NAMALWA (cell line): ENCODE measurements at places on chromosomes 7 and 10.
A peak's percentile ranks its signal among the peaks of the same experiment; 100 is the strongest.

- DNase-seq, result no peak
These were observed 174.6 kb downstream of the WDR11 start for GRCh38 chr10:121025731-121026130.

DNA sequence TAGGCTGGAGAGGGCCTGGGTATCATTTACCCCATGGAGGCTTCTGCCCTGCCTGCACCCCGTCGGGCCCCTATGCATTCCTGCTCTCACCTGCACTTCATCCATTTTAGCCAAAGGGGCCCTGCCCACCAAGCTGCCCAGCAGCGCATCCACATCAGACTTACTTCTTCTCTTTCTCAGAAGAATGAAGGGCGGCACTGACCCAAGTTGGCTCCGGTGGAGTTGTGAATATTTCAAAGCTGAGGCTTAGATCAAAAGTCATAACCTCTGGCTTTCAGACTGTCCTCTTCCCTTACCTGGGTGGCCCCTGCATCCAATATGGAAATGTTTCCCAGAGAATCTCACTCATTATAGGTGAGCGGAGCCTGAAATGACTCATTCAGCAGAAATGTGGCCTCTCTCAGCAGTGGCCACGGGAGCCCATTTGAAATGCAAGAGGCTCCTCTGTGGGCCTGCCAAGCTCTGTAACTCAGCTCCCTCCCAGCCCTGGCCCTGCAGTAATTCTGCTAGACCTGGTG is 117.6 kb upstream of the TCF7L2 start:
- DNase-seq, result no peak

DNA sequence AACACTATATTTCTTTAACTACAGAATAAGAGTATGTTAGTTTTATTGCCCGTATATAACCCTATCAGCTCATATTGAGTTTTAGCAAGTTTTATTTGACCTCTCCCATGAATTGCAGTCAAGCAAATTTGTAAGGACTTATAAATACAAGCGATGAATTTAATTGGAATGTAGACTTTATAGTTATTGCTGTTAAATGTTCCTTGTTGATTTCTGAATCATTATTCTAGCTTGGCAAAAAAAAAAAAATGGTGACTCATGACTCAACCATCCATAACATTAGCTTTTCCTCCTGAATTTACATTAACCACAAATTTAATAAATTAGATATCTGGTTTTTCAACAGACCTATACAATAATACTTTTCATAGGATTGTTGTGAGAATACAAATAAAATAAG is 334.0 kb upstream of the LRRTM3 start:
- DNase-seq, result no peak

DNA sequence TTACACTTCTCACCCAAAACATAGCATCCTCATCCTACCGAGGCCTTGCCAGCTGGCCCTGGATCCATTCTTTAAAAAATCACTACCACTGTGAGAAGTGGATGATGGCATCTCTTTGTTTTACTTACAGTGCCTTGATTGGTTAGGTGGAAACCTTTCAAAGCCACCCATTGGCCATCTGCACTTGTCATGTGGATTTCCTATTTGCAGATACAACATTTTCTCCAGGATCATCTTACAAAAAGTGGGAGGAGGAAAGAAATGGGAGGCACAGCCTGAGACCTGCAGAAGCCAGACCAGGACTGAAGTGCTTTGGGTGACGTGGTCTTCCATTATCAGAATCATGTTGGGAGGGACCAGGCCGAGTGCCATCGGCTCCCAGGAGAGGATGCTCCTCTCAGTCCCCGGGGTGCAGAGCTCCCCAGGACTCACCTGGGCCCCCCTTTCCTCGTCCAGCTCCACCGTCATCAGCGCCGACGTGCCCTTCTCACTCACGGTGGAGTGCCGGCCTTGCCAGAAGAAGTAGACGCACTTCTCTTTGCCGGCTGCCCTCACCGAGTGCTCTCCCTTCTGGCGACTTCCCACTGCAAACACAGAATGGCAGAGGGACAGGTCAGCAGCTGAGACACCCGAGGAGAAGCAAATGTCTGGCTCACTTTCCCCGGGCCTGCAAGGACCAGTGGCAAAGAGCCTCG is 161.2 kb downstream of the SVIL start:
- DNase-seq, result no peak

DNA sequence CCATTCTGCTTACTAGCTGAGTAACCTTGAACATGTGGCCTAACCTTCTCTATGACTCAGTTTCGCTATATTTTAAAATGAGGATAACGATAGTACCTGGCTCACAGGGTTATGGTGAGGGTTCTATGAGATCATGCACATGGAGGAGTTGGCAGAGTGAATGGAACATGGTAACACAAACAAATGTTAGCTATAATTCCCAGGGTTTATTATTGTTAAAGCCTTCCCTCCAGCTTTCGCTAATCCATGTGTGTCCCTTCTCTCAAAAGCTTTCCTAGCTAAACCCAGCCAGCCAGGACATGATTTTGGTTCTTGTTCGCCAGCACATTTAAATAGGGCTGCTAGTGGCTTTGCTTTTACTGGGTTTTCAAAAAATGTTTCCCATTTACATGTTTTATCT is 361.0 kb upstream of the NFE2L3 start:
- no peak for DNase-seq

GRCh38 chr7:105462765-105463420 is 59.2 kb downstream of the PUS7 start:
- no peak for DNase-seq

- peak; percentile 76 for DNase-seq
These were observed 13.8 kb downstream of the PSAP start for GRCh38 chr10:71837098-71837827.

GRCh38 chr7:127666602-127667001 is 14.6 kb downstream of the SND1 start:
- no peak for DNase-seq

- no peak for DNase-seq
These were observed 328.0 kb downstream of the PLXDC2 start for GRCh38 chr10:20144268-20144667.

DNA sequence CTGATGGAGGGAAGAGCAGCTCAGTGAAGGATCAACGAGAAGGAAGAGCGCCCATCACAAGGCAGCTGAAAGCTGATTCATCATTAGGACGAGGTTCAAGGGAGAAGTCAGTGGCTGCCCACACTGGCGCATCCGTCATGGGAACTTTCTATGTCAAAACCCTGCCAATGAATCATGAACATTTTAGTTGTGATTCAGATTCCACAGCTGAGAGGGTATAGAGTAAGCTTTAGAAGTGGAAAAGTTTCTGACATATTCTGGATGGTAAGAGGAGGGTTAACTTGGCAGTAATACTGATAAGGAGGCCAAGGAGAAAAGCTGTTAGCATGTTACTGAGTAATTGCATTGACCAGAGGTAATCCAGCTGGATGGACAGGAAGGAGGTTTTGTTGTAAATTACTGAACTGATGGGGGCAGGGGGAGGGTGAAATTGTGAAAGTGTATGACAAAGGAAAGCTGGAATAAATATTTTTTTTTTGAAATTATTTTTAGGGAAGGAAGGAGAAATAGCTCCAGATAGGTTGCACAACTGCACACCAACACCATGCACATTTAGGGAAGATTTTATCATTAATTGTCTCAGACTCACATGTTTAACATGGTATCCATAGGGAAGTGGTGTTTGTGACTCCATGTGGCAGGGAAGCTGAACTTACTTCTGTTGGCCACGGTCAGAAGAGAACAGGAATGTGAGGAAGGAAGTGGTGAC is 78.3 kb upstream of the NRP1 start:
- DNase-seq, result no peak

DNA sequence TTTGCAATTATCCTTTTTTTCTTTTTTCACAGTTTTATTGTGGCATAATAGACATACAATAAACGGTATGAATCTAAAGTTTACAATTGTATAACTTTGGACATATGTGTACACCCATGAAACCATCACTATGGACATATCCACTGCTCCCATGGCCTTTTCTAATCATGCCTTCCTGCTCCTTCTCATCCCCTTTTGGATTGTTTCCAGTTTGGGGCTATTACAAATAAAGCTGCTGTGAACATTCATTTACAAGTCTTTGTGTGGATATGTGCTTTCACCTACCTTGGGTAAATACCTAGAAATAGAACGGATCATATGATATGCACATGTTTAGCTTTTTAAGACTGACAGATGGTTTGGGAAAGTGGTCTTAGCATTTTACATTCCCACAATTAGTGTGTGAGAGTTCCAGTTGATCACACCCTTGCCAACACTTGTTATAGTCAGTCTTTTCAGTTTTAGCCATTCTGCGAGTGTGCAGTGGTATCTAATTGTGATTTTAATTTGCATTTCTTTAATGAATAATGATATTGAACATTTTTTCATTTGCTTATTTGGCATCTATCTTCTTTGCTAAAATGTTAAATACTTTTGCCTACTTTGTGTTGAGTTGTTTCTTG is 120.9 kb upstream of the KAT6B start:
- no peak for DNase-seq

GRCh38 chr10:1070919-1071318 is 14.7 kb downstream of the WDR37 start:
- DNase-seq, result no peak

GRCh38 chr7:69399401-69399800 is 198.9 kb upstream of the AUTS2 start:
- DNase-seq, result no peak

DNA sequence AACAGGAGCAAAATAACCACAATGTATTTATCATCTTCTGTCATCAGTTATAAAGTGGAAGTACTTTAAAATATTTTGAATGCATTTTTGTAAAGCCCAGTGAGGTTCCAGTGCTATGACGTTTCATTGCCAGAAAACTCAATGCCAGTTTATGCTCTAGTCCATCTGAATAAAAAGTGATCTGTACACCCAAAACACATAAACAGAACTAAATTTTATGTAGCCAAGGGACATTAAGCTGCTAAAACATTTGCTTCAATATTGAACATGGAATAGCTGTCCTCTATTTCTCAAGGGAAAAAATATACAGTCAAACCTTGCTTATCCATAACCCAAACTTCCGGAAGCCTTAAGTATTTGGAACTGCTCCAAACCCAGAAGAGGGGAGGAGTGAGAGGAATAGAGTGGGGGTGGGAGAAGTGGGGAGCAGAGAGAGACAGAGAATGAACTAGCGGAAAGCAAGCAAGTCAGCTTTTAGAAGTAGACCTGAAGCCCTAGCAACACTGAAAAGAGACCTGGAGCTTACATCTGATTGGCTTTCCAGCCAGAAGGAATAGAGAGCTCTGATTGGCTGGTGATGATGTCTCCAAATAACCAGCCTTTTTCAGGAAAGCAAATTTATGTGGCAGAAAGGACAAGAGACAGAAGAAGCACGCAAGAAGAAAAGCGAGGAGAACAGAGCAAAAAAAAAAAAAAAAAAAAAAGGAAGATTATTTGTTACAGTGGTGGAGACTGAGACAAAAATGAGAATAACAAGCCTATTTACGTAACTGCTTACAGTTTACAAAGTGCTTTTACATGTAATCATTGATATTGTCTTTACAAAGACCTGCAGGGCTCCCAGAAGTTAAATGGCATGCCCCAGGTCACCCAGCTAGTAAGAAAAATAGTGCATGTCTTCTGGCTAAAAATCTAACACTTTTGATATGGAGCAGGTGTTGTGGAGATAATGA is 196.0 kb downstream of the RNLS start:
- peak; percentile 90 for DNase-seq

- peak; percentile 13 for DNase-seq
These were observed 1.0 kb upstream of the UBN2 start for GRCh38 chr7:139230023-139230422.

DNA sequence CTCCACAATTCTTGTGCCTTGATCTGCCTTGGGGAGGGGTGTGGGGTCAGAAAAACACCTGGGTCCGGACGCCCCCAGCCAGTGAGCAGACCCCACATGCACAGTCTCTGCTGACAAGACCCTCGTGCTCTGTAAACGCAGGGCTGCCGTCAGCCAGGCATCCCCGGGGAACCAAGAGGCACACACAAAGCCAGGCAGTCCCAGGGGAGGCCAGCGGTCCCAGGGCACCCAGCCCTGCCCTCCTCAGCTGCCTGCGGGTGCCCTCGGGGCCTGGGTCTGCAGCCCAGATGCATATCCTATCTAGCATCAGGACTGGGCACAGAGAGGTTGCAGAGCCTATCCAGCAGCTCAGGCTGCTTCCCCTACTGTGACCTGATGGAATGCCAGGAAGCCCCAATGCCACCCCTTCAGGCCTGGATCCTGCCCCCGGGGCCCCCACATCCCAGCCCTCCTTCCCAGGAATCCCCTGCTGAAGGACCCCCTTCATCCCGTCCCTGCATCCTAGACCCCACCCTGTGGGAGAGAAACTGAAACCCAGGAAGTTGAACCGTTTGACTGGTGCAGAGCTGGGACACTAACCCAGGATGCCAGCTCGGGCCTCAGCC is 92.4 kb downstream of the MICALL2 start:
- DNase-seq, result peak; percentile 41

GRCh38 chr7:2843191-2843685 is 870 bp downstream of the GNA12 start:
- no peak for DNase-seq

GRCh38 chr10:80344276-80344675 is 12.3 kb downstream of the DYDC1 start:
- DNase-seq, result no peak

DNA sequence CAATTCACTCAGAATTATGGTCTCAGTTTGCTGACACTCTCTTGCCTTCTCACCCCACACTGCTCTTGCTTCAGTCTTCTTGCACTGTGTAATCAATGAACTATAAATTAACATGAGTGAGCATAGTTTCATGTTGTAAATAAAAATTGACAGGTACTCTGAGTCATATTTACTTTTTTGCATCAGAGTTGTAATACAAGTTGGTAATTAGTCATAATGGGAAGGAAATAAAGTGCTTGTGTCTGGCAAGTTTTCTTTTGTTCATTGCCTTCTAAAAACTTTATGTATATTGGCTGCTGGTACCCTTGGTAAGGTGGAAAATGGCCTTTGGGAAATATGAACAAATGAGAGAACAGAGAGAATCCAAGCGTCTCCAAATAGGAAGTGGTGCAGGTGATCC is 169.3 kb upstream of the MAGI2 start:
- no peak for DNase-seq

DNA sequence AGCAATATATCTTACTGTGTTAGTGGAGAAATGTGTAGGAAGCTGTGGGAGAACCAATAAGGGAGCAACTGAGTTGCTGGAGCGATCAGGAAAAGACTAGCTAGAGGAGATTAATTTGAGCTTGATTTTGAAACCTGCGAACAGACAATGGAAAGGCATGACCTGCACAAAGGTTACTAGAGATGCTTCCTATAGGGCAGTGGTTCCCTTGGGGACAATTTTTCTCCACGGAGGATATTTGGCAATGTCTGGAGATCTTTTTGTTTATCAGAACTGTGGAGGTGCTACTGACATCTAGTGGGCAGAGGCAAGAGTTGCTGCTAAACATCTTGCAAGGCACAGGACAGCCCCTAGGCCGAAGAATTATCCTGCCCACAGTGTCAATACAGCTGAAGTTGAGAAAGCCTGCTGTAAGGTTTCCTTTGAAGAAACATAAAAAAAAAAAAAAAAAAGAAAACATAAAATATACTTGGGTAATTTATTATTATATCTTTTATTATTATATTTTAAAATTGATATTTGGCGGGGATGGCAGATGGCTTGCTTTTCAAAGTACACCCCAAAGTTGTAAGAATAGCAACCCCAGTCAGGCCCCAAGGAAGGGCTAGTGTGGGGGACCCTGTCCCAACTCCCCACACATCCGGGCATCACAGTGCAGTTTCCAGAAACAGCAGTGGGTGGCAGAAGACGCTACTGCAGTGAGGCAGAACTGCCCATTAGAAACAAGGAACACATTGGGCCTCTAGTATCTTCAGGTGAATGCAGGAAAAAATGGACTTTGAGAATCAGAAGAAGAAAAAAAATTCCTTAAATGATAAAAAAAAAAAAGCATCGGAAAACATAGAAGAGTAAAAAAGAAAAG is 481.6 kb downstream of the SH2D4B start:
- DNase-seq, result peak; percentile 53
